Stimulated activated CD4-positive, alpha-beta T cell treated with anti-CD3 and anti-CD28 coated beads, Interleukin-2, amount 100 ng/mL, for 24 hours (primary cell): ENCODE measurements at places on chromosomes 7 and 10.

GRCh38 chr10:61786728-61787127, 114.8 kb upstream of the ARID5B start:
- DNase-seq: no peak

DNA sequence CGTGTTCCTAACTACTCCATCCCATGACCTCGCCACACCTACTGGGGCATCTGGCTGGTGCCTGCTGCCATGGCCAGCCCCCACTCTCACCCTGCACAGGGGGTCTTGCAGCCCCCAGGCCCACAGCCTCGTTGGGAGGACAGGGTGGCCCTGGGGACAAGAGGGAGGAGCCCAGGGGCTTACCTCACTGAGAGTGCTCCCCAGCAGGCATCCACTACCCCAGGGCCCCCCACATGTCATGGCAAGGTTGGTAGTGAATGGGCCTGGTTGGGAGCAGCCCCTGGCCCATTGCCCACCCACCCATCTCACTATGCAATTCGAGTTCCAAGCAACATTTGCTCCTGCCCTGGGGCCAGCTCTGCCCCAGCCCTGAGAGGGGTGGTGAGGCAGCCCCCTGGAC, 24.0 kb upstream of the AMZ1 start:
- no peak for DNase-seq

DNA sequence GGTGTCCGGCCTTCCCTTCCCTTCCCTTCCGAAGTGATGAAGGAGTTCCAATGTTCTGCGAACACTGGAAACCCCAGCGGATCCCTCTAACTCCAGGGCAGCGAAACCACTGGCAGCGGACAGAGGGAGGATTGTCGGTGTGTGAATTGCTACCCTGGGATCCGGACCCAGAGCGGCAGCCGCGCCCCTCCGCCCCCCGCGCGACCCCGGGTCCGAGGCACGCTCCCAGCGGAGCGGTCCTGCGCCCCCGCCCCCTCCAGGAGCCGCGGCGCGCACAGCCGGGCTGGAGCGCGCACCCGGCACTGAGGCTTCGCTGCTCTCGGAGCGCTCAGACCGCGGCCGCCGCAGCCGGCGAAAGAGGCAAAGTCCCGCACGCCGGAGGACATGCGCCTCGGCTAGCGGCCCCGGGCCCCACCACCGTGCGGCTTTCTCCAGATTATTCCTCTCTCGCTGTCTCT, at the start of gene PTPRZ1:
PTPRZ1 (plus strand) TSS at position 331 of the 458 bp plus-strand sequence. CDS start 339 bp downstream, outside the sequence.
- DNase-seq: no peak

GRCh38 chr10:103793920-103794883, 61.2 kb downstream of the SH3PXD2A start:
- DNase-seq: no peak

- no peak for DNase-seq
Observed at GRCh38 chr7:30970594-30971094, 6.9 kb downstream of the GHRHR start.

- DNase-seq: no peak
Observed at GRCh38 chr10:61257956-61258496, 195.2 kb downstream of the TMEM26 start.

- no peak for DNase-seq
Observed at GRCh38 chr7:99108613-99109012, 35.3 kb downstream of the SMURF1 start.
